ENCODE measurements at places on chromosomes 1 and 21.

DNA sequence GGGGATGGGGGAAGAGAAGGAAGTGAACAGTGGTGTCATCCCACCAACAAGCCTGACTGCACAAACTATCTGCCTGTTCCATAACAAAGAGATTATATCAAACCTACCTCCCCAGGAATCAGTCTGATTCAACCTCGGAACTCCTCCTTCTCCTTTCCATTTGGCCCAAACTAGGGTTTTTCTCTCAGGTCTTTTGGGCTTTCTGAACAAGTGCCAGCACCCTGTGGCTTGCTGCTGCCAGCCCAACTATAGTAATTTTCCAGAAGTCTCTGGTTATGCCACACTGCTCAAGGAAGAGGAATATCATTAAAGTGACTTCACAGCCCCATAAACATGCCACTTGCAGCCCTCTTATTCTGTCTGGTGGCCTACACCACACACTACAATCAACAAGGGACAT, 70.5 kb downstream of the RGS7 start:
- DNase-seq, result no peak

DNA sequence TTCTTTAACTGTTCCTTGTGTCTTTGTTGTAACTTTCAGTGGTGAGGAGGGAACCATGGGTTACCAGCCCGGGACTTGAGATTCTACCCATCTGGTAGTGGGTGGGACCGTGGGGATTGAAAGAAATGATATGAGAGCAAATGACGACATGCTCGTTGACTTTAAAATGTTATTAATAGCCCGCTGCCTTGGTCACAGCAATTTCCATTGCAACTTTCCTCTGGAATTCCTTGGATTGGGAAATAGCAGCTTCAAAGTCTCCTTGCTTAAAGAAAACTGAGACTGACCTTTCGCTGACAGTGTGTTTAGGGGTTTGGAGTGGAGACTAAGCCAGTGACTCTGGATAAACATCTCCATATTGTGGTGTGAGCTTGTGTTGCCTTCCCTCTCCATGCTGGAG, 44.2 kb upstream of the MARK1 start:
- no peak for DNase-seq

DNA sequence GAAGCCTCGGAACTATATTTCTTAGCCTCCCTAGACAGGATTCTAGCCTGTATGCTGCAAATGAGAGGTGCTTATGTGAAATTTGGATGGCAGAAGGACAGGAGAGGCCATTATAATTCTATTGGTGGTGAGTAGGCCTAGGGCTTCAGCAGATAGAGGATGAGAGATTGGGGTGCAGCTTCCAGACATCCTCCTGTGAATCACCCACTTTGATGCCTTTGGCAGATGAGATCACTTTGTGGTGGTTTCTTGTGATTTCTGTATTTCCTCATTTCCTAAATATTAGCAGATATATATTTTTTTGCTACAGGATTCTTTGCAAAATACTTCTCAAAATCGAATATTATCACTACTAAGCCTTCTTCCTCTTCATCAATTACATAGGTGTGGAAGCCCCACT, 37.3 kb downstream of the MFSD2A start:
- no peak for DNase-seq

DNA sequence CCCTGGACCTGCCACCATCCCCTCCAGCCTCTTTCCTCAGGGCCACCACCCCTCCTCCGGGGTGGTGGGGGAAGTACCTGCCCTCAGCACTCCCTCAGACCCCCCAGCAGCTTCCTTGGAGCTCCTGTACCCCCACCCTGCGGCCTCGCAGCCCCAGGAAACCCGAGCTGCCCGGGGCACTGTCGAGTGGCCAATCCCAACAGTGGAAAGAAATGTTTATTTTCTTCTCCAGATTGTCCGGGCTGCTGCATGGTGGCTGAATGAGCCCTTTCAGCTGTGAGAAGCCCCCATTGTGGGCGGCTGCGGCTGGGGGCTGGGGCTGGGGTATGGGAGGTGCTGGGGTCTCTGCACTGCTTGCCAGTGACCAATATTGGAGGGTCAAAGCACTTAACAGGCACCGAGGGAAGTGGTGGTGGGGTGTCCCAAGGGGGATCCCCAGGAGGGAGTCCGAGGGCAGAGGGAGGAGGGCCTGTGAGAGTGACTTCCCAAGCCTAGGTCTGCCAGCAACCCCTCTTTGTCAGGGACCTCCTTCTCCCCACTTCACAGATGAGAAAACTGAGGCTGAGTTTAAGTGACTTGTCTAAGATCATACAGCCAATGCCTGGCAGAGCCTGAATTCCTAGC, 25.2 kb downstream of the RUNX3 start:
- no peak for DNase-seq

- no peak for DNase-seq
Measured at GRCh38 chr1:179709841-179710329, 33.2 kb upstream of the FAM163A start.

- DNase-seq, result no peak
Measured at GRCh38 chr1:228150461-228151179, 890 bp downstream of the GJC2 start.

- no peak for DNase-seq
Measured at GRCh38 chr1:78297836-78298235, 192.9 kb upstream of the PTGFR start.

DNA sequence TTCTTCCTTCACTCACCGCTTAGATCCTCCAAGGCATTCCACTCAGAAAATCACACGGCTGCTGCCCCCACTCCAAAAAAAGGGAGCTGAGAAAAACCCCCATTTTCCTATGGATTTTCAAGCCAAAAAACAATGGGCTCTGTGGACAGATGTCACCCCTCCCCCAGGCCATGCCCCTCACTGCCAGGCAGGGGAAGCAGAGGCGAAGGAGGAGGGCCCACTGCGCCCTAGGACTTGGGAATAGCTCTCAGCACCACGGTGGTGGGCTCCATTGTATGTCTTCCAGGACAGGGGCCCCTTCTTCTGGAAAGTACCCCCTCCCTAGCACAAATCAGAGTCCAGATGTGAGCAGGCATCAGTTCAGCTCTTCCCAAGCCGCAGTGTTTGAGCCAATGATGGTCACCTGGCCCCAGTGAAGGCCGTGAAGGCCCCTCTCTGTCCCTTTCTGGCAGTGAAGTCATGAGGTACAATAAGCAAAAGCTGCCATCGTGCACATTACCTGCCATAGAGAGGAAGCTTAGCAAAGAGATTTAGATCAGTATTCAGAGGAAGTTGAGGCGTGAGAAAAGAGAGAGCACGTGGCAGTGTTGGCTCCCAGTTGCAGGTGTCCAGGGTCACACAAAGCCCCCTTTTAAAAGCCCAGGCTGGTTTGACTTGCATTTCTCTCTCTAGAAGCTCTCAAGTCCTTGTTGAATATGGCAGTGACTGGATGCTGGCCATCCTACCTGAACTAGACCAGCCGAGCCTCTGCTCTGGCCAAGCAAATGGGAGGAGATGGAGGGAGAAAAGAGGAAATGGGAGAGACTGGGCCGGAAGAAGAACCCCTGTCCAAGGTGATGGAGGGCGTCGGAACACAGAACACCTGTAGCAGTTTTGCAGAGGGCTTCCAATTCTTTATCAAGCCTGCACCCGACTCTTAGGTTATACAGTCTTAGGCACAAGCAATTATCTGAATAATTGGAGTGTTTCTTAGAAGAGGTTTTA, 149.0 kb downstream of the TOMM20 start:
- DNase-seq, result no peak

DNA sequence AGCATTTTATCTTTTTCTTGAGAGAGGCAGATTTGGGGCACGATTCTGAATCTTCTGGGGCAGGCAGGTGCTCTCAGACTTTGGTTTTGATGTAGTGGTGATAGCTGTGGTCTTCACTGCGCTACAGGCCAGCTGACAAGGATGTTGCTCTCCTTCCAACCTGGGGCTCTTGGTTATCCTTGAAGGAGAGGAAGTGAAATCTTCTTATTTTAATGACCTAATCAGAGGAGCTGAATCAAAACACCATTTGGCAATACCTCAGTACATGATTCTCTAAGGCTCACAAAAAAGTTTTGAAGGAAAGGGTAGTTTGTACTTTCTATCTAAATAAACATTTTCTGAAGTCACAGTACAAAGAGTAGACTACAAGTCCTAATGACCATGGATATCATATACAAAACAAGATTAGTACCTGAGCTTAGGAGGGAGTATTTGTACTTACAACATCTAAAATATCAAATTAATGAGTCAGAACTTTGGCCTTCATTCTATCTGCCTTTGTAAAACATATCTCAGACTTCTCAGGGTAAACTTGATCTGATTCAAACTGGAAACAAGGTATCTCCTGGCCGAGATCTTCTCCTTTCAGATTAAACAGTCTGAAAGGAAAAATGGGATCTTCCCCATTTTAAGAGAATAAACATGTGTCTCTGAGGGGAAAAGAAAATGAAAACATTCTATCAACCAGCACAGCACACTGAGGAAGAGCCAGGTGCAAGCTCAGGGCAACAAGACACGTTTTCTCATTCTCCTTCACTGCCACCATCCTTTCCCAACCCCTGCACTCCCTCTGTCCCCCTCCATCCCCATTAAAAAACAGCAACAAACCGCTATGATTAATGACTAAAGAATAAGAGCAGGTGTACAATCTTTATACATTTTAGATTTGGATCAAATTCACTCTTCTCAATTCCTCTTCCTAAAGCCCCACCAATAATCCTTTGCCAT, 69.2 kb downstream of the SH3GLB1 start:
- no peak for DNase-seq

Measured in stimulated activated CD8-positive, alpha-beta memory T cell treated with anti-CD3 and anti-CD28 coated beads, Interleukin-4, amount 100 ng/mL, for 4 hours (primary cell).